ENCODE measurements at places on chromosomes 2 and 18. TPM values are rescaled to one million over a fixed set of nuclear protein-coding genes. Genes with fewer than 3 reads are reported as not detected.

Gene OXER1
- total RNA-seq: 0.22 TPM

Gene KCNJ3
- total RNA-seq: not detected

Gene BZW1
- total RNA-seq: 231 TPM

Gene SMC6
- total RNA-seq: 22.8 TPM

Gene TBC1D8
- 2.1 TPM for total RNA-seq

Gene G6PC2
- not detected for total RNA-seq

Gene EGR4
- total RNA-seq: 0.10 TPM

Gene RIT2
- total RNA-seq: not detected

GRCh38 chr2:115908731-115909130 is 1466.3 kb downstream of the DPP10 start:
- H3K4me1 ChIP-seq: no peaks in the 10 kb centered on the region
- no peaks in the 10 kb centered on the region for H3K27me3 ChIP-seq
- H3K27ac ChIP-seq: no peak overlapping the region
- no peak overlapping the region for H3K4me3 ChIP-seq
- no peak for DNase-seq

DNA sequence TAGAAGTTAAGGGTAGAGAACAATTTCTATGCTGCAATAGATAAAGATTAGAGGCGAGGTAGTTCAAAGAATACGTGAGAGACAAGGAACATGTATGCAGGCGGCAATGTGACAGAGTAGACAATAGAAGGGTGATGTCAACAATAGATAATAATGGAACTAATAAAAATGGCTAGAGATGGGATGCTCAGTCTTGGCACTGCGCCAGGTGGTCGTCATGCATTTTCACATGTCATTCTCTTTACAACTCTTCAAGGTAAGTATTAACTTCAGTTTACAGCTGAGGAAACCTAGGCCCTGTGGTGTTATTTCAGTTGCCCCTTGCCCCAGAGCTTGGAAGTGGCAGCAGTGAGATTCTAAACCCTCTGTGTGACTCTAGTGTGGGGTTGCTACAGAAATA is 890.7 kb upstream of the CELF4 start:
- H3K27me3 ChIP-seq: no peaks in the 10 kb centered on the region
- no peaks in the 10 kb centered on the region for H3K4me1 ChIP-seq

DNA sequence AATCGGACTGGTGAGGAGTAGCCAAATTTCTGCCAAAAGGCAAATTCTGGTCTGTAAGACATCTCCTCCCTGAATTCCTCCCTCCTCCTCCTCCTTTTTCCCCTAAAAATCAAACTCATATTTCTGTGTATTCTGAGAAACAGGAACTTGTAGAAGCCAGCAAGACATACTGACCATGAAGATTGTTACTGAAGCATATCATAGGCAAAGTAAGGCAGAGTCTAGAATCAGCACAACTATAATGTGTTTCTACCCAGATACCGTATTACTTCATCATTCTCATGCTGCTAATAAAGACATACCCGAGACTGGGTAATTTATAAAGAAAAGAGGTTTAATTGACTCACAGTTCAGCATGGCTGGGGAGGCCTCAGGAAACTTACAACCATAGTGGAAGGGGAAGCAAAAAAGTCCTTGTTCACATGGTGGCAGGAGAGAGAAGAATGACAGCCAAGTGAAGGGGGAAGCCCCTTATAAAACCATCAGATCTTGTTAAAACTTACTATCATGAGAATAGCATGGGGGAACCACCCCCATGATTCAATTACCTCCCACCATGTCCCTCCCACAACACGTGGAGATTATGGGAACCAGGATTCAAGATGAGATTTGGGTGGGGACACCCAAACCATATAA is 24.9 kb upstream of the EPC2 start:
- no peak overlapping the region for H3K27ac ChIP-seq
- DNase-seq: no peak
- no peaks in the 10 kb centered on the region for H3K4me1 ChIP-seq
- H3K36me3 ChIP-seq: no peaks in the 10 kb centered on the region

- no peak for DNase-seq
- no peaks in the 10 kb centered on the region for H3K4me1 ChIP-seq
- no peak overlapping the region for H3K27ac ChIP-seq
- no peaks in the 10 kb centered on the region for H3K27me3 ChIP-seq
These were observed 30.0 kb upstream of the ERMN start for GRCh38 chr2:157355618-157356017.

- no peak overlapping the region for H3K4me3 ChIP-seq
- no peak for DNase-seq
- H3K27me3 ChIP-seq: no peaks in the 10 kb centered on the region
- no peak overlapping the region for H3K27ac ChIP-seq
These were observed 290.7 kb upstream of the SLC14A2 start for GRCh38 chr18:45324495-45325113.

GRCh38 chr18:54911551-54911950 is 47.7 kb downstream of the CCDC68 start:
- DNase-seq: no peak
- no peak overlapping the region for H3K4me3 ChIP-seq
- H3K27me3 ChIP-seq: peaks cover 13% of the 10 kb centered on the region
- H3K27ac ChIP-seq: no peak overlapping the region
- H3K36me3 ChIP-seq: no peaks in the 10 kb centered on the region

GRCh38 chr2:240791221-240791800 is 28.7 kb downstream of the KIF1A start:
- no peaks in the 10 kb centered on the region for H3K36me3 ChIP-seq
- no peak overlapping the region for H3K4me3 ChIP-seq
- H3K27ac ChIP-seq: no peak overlapping the region
- DNase-seq: no peak

DNA sequence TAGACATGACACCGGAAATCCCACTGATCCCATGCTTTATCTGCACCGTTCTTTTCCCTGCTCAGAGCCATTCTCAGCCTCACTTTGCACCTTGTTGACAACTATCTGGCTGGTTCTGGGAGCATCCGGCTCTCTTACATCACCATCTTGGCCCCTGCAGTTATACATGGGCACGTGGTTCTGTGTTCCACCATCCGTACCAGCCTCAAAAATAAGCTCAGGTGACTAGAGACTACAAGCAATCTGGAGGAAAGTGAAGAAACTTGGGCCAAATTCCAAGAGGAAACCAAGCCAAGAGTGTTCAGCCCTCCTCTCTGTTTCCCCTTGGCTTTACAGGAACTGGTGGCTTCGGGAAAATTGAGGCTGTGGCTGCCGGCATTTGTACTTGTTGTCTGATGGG is 244.6 kb upstream of the ACVR2A start:
- H3K27me3 ChIP-seq: no peaks in the 10 kb centered on the region
- no peak overlapping the region for H3K27ac ChIP-seq

DNA sequence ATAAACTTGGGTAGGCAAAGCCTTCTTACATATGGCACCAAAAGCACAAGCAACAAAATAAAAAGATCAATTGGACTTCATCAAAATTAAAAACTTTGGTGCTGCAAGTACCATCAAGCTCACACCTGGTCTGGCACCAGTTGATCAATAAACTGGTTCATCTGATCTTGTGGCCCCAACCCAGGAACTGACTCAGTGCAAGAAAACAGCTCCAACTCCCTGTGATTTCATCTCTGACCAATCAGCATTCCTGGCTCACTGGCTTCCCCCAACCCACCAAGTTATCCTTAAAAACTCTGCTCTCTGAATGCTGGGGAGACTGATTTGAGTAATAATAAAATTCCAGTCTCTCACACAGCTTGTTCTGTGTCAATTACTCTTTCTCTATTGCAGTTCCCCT is 8.4 kb downstream of the EPG5 start:
- peaks cover 13% of the 10 kb centered on the region for H3K4me1 ChIP-seq
- no peak overlapping the region for H3K4me3 ChIP-seq
- H3K27me3 ChIP-seq: no peaks in the 10 kb centered on the region
- H3K36me3 ChIP-seq: peaks cover 31% of the 10 kb centered on the region

Data from T-cell (primary cell).